Stimulated activated CD4-positive, alpha-beta T cell treated with anti-CD3 and anti-CD28 coated beads, Interleukin-12 subunit alpha, Interleukin-12 subunit beta, amount 100 ng/mL, for 48 hours (primary cell): ENCODE measurements at places on chromosomes 6 and 20.

- DNase-seq: no peak
Measured at GRCh38 chr20:20608041-20608440, 104.4 kb downstream of the RALGAPA2 start.

GRCh38 chr20:52035498-52035897, 156.1 kb downstream of the ZFP64 start:
- DNase-seq: no peak

- no peak for DNase-seq
Measured at GRCh38 chr20:21214431-21214830, 88.5 kb downstream of the KIZ start.

GRCh38 chr6:105345506-105345905, 57.4 kb downstream of the PREP start:
- no peak for DNase-seq

- no peak for DNase-seq
Measured at GRCh38 chr20:12049125-12049524, 131.4 kb downstream of the BTBD3 start.

- DNase-seq: no peak
Measured at GRCh38 chr20:59825944-59826759, 107.3 kb downstream of the SYCP2 start.

GRCh38 chr6:157227202-157228166, 95.8 kb downstream of the TMEM242 start:
- no peak for DNase-seq

DNA sequence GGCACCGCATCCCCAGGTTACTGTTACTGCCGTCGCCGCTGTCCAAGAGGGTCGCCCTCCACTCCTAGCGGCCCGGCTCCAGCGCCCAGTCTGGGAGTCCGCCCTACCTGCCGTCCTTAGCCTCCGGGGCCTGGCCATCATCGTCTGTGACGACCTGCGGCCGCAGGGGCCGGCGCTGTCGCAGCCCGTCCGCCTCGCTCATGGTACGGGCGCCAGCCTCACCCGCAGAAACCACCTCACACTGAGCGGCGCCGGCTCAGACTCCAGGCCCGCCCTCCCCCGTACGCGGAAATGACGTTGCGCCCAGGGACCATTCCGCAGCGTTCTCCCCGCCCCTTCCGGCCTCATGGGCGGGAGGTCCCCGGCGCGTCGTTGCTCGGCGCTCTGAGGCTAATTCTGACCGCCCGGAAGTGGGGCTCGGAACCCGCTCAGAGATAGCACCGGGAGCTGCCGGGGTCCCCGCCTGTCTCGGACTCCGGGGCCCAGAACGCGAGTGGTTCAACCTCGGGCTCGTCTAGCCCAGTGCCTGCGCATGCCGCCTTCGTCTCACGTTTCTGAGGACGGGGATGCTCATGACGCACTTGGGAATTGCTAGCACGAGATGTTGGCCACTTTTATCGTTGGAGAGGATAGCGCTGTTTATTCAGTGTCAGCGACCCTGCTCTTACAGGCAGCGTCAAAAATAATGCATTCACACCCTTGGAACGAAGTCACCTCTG, at the start of gene APMAP:
APMAP (minus strand) TSS at position 265 of the 719 bp plus-strand sequence; CDS start at position 202, 63 bp downstream.
- DNase-seq: peak; percentile 89

DNA sequence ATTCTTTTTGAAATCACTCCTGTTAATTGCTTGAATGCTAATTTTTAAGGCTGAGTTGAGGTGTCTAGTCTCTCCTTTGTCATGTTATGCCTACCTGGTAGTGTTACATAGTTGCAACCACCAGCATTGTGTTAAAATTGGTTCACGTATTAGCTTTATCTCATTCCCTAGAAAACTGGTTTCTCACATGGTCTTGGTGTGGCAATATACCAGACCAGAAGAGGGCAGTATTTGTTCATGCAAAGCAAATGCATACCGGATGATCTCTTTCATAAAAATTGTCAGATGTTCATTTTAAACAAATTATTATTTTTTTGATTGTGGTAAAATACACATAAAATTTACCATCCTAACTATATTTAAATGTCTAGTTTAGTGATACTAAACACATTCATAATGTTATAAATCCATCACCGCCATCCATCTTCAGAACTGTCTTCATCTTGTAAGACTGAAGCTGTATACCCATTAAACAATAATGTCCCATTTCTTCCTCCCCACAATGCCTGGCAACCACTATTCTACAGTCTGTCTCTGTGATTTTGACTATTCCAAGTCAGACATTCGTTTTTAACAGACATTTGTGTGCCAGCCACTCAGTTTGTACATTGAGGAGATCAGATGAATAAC, 92.8 kb downstream of the ATRN start:
- peak; percentile 23 for DNase-seq

- DNase-seq: no peak
Measured at GRCh38 chr20:63957690-63958441, 1.6 kb upstream of the UCKL1 start.

DNA sequence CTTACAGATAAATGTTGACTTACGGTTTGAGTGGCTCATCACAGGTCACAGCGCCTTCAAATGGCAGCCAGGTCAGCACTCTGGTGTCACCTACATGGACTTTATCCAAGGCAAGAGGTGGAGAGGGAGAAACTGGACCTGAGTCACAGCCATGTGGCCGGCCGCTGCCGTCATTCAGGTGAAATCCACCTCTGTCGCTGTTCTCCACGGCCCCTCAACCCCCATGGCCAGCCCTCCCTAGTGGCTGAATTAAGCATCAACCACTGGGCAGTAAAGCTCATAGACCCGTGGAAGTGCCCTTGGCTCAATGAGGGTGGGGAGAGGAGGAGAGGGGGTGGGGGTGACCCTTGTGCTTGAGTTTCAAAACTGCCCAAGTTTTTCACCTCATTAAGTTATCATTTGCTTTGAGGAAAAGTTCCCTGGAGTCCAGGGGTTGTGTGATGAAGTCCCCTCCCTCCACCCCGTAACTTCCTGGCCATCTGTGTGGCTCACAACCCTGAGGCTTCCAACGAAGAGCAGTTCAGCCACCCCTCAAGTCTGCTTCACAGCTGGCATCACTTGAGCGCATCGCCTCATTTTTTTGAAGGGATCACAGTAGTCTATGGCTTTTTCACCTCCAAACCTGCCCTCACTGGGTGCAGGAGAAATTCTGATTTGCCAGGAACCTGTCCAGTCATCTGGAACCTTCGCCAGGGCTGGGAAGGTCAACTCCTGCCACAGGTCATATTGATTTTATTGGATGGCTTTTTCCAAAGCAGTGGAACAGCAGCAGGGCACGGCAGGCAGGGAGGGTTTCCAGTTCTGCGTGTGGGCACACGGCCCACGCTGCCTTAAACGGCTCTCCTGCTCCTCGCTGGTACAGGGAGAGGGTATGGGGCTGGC, 43.5 kb upstream of the APCDD1L start:
- DNase-seq: no peak

GRCh38 chr20:11682285-11682684, 235.4 kb upstream of the BTBD3 start:
- no peak for DNase-seq

GRCh38 chr6:17233531-17233930, 47.6 kb upstream of the RBM24 start:
- DNase-seq: no peak

GRCh38 chr6:160038479-160038878, 69.6 kb downstream of the IGF2R start:
- DNase-seq: no peak

DNA sequence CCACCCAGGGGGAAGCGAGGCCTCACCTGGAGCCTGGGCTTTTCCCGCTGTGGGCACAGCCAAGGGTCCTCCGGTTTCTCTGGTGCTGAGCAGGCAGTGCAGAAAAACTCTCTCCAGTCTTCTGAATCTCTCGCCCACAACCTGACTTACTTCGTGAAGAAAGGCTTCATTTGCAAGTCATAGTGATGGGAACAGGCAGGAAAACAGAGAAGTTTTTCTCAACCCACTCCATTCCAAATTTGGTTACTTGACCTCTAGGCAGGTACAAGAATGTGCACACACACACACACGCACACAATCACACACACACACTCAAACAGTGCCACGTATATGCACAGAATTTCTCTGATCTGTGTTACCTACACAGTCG, 524.5 kb downstream of the CD83 start:
- DNase-seq: no peak

- DNase-seq: no peak
Measured at GRCh38 chr6:140485740-140486449, 1111.4 kb upstream of the CITED2 start.

DNA sequence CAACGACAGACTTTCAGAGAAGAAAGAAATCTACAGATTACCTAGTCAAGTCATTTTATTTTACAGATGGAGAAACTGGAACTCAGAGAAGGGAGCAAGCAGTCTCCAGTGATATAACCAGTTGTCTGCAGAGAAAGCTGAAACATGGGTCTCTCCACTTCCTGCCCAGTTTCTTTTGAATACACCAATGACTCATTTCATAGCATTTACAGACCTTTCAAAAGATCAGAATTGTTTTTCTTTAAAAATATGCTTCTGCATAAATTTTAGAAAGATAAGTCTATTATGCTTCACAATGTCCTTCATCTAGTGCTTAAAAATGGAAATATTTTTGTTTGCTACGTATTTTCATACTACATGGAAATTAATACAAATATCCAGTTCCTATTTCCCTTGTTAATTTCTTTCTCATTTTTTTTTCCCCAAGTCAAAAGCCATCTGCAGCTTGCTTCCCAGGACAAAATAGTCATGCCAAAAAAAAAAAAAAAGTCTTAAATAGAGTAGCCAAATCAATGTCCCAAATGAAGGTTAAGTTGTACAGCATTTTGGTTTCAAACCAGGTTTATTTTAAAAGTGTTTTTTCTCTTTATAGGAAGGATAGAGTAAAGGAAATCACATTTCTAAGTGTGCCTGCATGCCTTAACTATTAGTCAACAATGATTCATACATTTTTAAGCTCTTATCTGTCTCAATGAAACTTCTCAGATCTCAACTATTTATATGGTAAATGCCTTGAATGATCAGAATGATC, 36.9 kb downstream of the ARHGAP18 start:
- DNase-seq: no peak

DNA sequence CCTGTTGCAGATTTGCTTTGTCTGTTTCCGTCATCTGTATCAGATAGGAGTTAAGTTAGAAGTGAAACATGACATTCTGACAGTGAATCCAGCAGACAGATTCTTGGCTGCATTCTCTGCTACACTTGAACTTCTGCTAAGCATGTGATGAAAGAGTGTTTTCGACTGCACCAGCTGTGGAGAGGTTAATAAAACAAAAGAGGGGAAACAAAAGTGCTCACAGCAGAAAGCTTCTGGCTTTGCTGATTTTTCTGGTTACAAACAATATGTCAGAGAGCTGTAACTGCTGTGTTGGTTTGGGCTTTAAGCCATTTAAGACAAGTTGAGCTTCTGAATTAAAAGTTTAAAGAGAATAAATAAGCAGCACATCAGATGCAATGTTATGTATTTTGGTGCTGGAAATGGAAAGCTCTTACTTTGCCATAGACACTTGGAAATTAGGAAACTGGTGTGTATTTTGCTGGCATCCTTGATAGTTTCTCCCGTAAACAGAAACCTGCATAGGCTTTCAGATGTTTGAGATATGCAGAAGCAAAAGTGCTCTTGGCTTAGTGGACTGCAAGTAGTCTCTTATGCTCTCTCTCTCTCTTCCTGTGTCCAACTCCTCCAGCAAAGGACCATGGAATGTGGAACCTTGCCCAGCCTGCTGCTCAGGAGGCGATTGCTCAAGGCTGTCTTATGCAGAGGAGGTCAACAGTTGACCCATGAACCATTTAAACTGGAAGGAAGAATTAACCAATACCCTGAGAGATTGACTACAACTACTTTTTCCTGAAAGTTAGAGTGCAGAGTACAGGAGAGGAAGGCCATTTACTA, 104.9 kb downstream of the RPS12 start:
- DNase-seq: no peak

- no peak for DNase-seq
Measured at GRCh38 chr6:144469144-144469575, 184.0 kb downstream of the UTRN start.

DNA sequence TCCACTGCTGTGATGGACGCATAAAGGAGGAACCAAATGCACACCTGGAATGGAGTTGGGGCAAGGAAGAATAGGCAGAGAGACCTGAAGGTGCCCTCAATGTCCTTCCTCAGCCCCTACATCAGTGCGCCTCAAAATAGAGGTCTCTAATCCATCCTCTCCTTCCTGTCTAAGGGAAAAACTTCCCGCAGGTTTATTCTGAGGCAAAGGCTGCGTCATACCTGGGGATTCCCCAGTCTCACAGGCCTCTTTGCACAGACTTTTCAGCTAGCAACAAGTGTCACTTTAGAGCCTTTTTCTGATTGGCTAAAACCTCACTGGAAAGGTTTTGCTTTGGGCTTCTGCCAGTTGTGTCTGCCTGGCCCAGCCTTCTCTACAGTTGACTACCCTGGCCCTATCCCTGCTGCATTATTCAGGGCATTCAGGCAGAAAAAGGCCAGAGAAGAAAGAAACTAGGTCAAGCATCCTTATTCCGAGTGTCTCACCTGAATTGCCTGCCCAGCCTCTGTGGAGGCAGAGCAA, 1.8 kb upstream of the HLA-DQB1 start:
- DNase-seq: no peak

DNA sequence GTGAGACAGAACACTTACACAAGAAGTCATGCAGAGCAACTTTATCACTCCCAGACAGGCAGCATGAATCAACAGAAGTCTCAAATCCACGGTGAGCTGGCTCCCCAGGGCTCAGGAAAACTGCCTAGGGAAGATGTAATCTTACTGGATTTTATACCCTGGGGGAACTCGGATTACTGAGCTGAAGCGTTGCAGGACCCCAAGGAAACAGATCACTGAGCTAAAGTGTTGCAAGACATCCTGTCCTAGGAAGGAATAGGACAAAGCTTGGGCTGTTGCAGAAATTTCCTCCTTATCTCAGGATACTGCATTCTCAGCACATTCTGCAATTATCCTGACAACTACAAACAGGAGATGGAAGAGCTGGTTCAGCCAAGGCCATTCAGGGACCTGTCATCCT, 224.8 kb downstream of the TFAP2A start:
- DNase-seq: no peak

GRCh38 chr6:148240861-148241477, 101.7 kb upstream of the SASH1 start:
- DNase-seq: no peak

GRCh38 chr6:8088886-8089285, 13.5 kb downstream of the EEF1E1 start:
- no peak for DNase-seq

GRCh38 chr6:133671376-133671775, 217.5 kb upstream of the TCF21 start:
- DNase-seq: no peak

DNA sequence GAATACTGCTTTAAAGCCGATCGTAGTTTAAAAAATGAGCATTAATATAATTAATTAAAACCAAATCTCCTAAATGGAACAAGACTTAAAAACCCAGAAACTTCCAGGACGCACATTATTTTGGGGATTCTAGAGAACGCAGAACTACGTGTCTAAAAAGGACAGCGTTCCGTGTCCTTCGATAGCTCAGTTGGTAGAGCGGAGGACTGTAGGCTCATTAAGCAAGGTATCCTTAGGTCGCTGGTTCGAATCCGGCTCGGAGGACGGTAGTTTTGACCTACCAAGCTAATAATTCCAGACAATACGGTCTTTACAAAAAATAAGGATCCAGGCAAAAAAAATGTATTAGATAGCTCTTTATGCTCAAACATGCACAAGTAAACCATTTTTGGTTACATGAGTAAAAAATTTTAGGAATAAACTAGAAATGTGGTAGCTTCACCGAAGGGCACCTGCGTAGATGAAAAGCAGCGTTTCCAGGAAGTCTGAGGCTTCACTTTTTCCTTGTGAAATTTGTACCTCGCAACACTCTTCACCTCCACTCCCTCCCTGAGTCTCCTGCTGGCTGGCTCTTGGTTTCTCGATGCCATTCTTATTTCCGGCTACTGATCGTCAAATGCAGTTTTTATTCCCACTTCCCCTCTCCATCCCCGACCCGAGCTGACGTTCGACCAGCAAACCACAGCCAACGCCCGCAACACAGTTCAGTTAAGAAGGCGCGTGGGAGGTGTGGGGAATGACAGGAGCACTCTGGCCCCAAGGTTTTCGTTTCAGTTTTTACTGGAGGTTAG, 19.6 kb upstream of the ABT1 start:
- peak; percentile 82 for DNase-seq
